ENCODE measurements at places on chromosomes 3 and 15.

DNA sequence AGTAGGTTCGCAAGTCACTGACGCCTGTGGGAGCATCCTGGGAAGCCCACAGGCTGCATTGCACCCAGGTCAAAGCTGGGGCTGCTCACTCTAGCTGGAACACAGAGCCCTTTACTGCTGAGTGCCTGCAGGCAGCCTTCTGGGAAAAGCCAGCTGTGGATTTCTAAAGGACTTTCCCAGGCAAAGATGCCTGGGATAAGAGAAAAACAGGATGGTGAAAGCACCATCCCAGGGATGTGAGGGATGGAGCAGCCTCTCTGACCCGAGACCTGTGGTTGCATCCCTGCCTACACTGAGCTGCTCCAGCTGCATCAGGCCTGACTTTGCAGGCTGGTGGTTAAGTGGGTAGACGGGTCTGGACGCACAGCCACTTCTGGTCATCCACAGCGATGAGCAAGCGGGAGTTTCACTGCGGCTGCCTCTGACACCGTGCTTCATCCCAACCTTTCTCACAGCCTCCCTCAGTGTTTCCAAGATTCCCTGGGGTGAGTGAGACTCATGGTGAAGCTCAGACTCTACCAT, 52.5 kb upstream of the AMOTL2 start:
- no peak for DNase-seq

GRCh38 chr3:15439476-15439875, 12.1 kb downstream of the EAF1 start:
- DNase-seq, result no peak

DNA sequence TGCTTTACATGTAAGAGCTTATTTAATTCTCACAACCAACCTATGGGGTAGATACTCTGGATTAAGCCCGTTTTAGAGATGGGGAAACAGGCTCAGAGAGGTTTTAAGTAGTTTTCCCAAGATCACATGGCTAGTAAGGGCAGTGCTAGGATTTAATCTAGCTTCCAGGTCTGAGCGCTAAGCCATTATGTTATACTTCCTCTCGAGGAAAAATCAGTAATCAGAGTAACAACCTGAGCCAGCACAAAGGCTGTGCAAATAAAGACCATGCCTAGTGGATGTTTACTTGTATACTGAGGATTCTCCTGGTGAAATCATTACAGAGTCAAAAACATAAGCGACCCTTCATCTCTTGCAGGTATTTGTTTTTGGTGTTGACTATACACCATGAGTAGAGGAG, 9.0 kb downstream of the FSTL1 start:
- no peak for DNase-seq

GRCh38 chr15:78023081-78023665, 54.3 kb downstream of the TBC1D2B start:
- no peak for DNase-seq

GRCh38 chr3:142976621-142977398, 13.3 kb upstream of the PAQR9 start:
- DNase-seq, result no peak

GRCh38 chr3:43257850-43258249, 28.5 kb upstream of the SNRK start:
- no peak for DNase-seq

DNA sequence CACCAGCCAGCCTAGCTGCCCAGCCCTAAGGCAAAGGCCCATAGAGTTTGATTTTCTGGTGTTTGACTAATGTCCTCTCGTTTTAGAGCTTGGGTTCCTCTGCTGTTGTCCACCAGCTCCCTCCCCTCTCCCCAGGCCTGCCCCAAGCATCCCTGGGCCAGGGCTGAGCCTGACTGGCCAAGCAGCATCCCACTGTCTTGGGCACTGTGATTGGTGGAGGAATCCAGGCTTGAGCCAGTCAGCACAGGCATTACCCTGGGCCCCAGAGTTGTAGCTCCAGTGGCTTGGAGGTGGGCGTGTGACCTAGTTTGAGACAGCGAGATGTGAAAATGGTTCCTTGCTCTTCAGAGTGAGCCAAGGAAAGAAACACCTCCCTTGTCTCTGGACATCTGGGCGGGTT, 155.3 kb upstream of the MEF2A start:
- DNase-seq, result no peak

- no peak for DNase-seq
Observed at GRCh38 chr3:147377412-147378367, 28.7 kb downstream of the ZIC4 start.

GRCh38 chr15:56913670-56914069, 4.8 kb upstream of the TCF12 start:
- DNase-seq, result no peak

DNA sequence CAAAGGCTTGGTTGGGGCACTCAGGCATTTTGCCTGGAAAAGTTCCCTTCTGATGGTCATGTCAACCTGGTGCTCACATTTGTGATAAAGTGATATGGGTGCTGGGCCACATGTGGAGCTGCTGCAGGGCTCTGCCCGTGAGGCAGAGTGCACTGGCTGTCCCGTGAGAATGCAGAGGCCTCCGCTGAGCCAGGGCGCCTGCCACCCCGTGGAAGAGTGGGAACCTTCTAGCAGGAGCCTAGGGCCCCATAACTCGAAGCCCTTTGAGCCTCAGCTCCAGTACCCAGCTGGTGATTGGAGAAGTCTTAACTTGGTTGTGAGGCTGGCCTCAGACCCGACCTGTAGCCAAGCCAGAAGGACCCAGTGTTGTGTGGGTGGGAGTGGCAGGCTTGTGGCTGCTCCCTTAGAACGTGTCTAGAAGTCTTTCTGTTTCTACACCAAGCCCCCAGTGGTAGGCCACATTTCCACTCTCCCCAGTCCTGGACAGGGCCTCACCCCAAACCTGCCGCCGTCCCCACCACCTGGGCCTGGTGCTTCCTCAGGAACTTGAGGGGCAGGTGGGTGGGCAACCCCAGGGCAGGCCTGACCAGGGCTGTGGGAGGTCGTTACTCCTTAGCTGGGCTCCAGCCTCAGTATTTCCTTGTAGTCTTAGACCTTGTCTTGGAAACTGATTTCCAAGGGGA, 19.7 kb downstream of the SEC61A1 start:
- no peak for DNase-seq

DNA sequence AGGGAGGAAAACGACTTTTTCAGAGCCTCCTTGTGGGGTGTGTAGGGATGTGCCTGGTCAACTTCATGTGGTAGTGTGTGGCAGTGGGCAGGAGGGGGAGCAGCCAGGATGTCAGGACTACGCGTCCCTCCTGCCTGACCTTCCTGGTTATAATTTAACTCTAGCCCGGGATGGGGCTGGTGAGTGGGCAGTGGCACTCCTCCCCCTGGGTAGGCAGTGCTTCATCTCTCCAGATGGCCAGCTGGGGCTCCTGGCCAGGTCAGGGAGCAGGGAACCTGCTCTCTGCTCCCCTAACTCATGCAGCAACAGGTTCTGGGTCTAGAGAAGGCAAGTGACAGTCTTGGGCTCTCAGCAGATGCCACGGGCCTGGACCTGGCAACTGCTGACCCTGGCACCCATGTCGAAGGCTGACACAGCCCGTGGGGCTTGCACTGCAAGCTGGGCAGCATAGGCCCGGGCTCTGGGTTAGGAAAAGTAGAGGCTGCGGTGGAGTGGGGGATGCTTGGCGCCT, 2.6 kb downstream of the ITIH4 start:
- no peak for DNase-seq

- DNase-seq, result no peak
Observed at GRCh38 chr3:143998266-143998665, 26.6 kb downstream of the DIPK2A start.

- DNase-seq, result no peak
Observed at GRCh38 chr3:94420931-94421330, 358.1 kb downstream of the NSUN3 start.

- no peak for DNase-seq
Observed at GRCh38 chr15:25641762-25642161, 202.9 kb upstream of the UBE3A start.

DNA sequence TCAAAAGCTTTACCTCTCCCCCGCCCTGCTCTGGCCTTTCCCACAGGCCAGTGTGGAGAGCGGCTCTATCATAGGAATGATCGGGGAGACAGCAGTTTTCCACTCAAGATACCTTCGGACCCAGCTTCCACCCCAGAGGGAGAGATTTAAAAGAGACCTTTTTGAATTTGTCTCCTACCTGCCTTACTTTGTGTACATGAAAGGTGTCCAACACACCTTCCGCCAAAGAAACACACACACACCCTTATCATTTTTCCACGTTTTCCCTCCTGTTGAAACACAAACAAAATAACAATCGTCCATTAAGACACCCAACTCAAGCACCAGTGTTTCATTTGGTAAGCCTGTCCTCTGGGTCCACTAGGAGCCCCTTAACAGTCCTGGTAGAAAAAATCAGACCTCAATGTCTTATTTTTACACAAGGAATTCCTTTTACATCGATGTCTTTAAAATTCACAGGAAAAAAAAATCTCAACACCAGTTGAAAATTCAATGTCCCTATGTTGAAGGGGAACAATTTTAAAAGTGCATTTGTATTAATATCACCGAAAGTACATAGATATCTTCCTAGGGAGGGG, 4.0 kb downstream of the HES1 start:
- DNase-seq, result no peak

DNA sequence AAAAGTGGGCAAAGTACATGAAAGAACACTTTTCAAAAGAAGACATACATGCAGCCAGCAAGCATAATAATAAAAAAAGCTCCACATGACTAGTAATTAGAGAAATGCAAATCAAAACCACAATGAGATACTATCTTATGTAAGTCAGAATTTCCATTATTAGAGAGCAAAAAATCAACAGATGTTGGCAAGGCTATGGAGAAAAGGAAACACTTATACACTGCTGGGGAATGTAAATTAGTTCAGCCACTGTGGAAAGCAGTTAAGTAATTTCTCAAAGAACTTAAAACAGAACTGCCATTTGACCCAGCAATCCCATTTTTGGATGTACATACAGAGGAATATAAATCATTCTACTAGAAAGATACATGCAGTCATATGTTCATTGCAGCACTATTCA, 360.7 kb downstream of the NSUN3 start:
- no peak for DNase-seq
